ENCODE measurements at places on chromosomes 13 and 19.

- no peak for DNase-seq
These were observed 19.4 kb downstream of the IRS2 start for GRCh38 chr13:109767023-109767422.

DNA sequence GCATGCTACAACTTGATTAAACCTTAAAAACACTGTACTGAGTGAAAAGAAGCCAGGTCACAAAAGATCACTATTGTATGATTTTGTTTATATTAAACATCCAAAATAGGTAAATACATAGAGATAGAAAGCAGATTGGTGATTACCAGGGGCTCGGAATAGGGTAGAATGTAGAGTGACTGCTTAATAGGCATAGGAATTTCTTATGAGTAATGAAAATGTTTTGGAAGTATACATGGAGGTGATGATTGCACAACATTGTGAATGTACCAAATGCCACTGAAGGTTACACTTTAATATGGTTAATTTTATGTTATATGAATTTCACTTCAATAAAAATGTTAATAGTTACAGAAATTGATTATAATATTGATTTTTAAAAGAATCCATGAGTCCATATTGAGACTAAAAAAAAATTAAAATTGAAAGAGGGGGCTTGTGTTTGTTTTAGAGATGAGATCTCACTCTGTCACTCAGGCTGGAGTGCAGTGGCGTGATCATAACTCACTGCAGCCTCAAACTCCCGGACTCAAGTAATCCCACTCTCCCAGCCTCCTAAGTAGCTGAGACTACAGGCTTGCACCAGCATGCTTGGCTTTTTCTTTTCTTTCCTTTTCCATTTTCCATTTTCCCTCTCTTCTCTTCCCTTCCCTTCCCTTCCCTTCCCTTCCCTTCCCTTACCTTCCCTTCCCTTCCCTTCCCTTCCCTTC is 85.1 kb downstream of the FNDC3A start:
- peak; percentile 16 for DNase-seq

GRCh38 chr19:17473041-17473440 is 2.7 kb downstream of the SLC27A1 start:
- DNase-seq, result peak; percentile 68

GRCh38 chr13:95636853-95637252 is 7.7 kb downstream of the DZIP1 start:
- no peak for DNase-seq

- no peak for DNase-seq
These were observed 56.8 kb downstream of the KCNC3 start for GRCh38 chr19:50272263-50272897.

GRCh38 chr19:42060117-42060516 is 9.9 kb downstream of the GRIK5 start:
- DNase-seq, result no peak

DNA sequence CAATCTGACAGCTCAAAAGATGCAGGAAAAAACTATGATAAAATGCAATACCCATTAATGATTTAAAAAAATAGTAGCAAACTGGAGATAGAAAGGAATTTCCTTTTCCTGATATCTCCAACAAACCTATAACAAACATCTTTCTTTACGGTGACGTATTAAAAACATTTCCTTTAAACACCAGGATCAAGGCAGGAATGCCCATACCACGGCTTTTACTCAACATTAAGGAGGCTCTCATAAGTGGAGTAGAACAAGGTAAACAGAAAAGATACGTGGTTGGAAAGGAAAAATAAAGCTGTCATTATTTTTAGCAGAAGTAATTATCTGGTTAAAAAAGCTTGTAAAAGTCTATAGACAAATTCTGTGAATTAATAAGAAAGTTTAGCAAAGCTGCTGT is 61.1 kb downstream of the MIPEP start:
- DNase-seq, result no peak

GRCh38 chr13:25529425-25529824 is 157.7 kb downstream of the ATP8A2 start:
- no peak for DNase-seq

DNA sequence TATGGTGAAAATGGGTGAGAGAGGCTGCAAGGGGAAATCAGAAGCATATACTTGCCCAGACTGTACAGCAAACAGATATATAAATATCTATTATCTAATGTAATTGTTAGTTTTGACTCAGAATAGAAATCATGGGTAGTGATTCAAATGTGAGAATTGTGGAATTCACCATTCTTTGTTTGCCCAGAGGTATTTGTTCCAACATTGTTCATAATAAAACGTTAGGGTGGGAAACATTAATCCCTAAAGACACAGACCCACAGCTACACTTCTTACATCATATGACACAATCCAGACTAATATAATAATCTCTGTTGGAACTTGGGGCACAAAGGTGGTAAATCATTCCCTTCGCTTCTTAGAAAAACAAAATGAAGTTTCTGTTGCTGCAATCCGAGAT is 646.5 kb upstream of the SLITRK6 start:
- DNase-seq, result no peak

DNA sequence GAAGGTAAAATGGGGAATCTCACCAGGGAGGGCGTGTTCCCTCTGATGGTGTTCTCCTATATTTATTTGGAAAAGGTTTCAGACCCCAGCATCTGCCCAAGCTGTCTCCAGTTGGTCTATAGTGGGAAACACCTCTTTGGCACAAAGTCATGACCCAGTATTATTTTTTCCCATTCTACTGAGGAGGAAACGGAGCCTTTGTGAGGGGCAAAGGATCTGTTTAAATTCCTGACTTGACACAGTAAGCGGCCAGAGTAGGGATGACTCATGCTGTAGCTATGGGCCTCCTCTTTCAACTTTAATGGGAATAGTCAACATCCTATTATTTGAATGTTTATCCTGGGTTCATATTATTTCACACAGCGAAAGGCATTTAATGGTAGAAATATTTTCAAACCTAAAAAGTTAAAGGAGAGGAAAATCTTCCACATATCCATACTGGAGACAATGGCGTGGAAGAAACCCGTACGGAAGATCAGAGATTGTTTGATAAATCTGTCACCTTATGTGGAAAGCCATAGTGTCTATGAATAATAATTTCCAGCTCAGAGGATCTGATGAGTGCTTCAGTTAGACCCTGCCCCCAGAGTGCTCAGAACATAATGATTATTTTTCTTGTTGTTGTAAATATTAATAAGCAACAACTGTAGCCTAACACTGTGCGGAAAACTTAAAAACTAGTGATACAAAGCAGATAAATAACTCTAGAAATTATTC is 126.0 kb downstream of the FOXO1 start:
- DNase-seq, result peak; percentile 79

GRCh38 chr19:44795398-44795987 is 13.4 kb upstream of the BCAM start:
- DNase-seq, result no peak

DNA sequence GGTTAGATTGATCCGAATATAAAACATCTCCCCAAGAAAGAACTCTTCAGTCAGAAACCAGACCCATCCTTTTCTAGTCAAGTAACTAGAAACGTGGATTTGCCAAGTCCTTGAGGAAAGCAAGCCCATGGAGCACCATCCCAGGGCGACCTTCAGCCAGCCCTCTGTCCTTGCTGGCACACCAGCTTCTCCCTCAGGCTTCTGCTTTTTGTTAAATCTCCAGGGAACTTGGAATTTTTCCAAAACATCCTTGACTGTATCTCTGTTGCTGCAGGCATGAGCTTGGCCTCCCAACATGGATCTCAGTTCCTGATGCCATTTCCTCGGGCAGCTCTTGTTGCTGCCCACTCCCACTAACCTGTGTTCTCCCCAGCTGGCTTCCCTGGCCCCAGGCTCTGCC is 27.1 kb upstream of the C1QTNF9 start:
- DNase-seq, result no peak

- DNase-seq, result no peak
These were observed 441.0 kb downstream of the COG6 start for GRCh38 chr13:40096357-40096901.

- no peak for DNase-seq
These were observed 3.4 kb downstream of the C19orf12 start for GRCh38 chr19:29711584-29712132.

GRCh38 chr19:51136851-51137551 is 5.1 kb upstream of the SIGLEC7 start:
- DNase-seq, result no peak

- DNase-seq, result no peak
These were observed 187.0 kb upstream of the EDNRB start for GRCh38 chr13:78105656-78106055.

DNA sequence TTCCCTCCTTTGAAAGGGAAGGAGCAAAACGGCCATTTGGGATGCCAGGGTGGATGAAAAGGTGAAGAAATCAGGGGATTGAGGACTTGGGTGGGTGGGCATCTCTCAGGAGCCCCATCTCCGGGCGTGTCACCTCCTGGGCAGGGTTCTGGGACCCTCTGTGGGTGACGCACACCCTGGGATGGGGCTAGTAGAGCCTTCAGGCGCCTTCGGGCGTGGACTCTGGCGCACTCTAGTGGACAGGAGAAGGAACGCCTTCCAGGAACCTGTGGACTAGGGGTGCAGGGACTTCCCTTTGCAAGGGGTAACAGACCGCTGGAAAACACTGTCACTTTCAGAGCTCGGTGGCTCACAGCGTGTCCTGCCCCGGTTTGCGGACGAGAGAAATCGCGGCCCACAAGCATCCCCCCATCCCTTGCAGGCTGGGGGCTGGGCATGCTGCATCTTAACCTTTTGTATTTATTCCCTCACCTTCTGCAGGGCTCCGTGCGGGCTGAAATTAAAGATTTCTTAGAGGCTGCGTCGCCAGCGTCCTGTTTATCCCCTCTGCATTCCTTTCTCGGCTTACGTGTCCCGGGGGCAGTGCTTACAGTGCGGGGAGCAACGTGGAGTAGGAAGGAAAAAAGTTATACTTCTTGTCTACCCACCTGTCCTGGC is 15.2 kb upstream of the S1PR4 start:
- DNase-seq, result peak; percentile 90

DNA sequence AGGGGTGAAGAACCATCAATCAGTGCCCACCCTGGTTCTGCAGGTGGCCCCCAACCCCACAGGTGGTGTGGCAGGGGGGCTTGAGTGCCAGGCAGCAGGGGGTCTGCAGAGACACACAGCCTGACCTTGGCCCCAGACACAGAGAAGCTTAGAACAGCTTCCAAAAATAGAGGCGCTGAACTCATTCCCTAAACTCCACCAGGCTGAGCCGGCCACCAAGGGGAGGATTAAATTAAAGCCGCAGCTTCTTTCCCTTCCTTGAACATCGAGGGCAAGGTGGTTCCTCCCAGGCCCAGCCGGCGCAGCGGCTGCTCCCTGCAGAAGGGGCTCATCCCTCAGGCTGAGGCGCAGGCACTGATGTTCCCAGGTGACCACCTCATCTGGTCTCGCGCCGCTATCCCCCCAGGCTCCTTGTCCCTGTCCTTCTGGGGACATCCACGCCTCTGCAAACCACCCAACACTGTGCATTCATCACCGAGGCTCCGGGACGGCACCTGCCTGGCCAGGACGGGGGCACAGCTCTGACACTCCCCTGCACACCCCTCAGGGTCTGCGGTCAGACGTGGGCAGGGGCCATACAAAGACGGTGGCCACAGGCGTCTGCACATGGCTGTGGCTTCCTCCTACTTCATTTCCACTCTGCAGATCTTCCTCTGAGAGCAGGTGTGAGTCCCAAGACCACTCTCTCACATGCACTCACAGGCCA is 30.9 kb downstream of the LAMP1 start:
- DNase-seq, result no peak

- no peak for DNase-seq
These were observed 379.2 kb upstream of the MIR17HG start for GRCh38 chr13:90968166-90968904.

DNA sequence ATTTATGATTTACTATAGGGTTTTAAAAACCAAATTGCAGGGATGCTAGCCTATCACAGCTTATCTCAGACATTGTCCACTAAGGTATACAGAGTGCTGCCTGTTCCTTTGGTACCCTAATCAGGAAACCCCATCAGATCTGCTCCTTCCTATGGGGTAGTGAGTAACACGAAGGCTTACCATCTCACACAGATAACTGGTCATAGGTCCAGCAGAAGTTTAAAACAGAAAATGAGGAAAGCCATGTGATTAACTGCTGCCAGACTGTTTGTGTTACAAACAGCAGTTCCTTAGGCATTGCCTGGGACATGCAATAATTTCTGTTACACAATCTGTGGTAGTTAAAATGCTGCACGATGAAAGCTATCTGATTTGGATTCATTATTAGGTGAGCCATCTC is 53.5 kb upstream of the ALOX5AP start:
- DNase-seq, result peak; percentile 47

GRCh38 chr13:27583645-27584044 is 36.7 kb downstream of the LNX2 start:
- DNase-seq, result peak; percentile 41

GRCh38 chr13:25910243-25910642 is 141.6 kb downstream of the SHISA2 start:
- DNase-seq, result no peak

DNA sequence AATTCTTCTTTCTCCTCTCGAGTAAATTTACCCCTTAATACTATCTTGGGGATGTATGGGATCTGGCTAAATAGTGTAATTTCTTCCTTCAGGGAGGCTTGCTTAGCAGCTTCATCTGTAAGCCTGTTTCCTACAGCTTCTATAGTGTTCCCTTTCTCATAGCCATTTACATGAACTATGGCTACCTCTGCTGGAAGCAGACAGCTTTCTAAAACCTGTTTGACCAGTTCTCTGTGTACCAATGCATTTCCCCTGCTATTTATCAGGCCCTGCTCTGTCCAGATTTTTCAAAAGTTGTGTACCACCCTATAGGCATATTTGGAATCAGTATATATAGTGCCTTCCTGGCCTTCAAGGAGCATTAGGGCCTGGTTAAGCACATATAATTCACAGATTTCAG is 113.6 kb upstream of the PCDH9 start:
- no peak for DNase-seq

DNA sequence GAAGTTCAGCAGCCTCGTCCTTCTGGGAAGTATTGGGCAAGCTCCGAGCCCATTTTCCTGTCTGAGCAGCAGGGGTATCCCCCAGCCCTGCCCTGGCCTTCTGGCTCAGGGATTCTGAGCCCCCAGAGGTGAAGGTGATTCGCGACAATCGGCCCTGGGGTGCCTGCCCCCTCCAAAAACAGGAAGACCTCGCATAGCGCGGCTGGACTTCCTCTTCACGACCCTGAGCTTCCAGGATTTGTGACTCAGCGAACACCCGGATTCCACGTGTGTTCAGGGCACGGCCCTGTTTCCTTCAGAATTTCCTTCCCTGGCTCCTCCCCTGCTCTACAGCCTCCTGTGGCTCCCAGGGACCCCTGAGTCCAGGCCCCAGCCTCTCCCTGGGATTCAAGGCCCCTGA is at the start of gene SEMA6B:
TSS of gene SEMA6B (minus strand) at position 116 of the 400 bp plus-strand sequence. CDS start 1,227 bp downstream, outside the sequence.
- DNase-seq, result no peak

GRCh38 chr19:18310118-18310909 is 12.6 kb downstream of the LSM4 start:
- peak; percentile 1 for DNase-seq

DNA sequence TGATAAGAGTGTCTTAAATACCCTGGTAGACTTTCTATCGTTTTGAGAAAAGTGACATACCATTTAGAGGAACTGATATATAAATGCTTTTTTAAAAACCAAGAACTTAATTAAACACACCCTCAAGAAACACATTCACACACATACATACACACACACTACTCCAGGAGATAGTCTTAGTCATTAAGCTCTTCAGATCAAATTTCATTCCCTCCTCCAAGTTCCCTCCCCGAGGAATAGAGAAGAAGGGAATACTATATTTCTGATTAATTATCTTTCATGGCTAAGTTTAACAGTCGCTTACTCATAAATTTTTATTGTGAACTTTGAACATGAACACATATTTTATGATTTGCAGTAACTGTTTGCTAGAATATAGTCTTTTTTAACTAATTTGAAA is 1109.5 kb downstream of the SLITRK1 start:
- DNase-seq, result peak; percentile 16

Measured in GM03348 (cell line).